Stimulated activated CD8-positive, alpha-beta memory T cell treated with anti-CD3 and anti-CD28 coated beads, Interleukin-7, amount 100 ng/mL, for 1 hour (primary cell): ENCODE measurements at places on chromosomes 5 and 9.

DNA sequence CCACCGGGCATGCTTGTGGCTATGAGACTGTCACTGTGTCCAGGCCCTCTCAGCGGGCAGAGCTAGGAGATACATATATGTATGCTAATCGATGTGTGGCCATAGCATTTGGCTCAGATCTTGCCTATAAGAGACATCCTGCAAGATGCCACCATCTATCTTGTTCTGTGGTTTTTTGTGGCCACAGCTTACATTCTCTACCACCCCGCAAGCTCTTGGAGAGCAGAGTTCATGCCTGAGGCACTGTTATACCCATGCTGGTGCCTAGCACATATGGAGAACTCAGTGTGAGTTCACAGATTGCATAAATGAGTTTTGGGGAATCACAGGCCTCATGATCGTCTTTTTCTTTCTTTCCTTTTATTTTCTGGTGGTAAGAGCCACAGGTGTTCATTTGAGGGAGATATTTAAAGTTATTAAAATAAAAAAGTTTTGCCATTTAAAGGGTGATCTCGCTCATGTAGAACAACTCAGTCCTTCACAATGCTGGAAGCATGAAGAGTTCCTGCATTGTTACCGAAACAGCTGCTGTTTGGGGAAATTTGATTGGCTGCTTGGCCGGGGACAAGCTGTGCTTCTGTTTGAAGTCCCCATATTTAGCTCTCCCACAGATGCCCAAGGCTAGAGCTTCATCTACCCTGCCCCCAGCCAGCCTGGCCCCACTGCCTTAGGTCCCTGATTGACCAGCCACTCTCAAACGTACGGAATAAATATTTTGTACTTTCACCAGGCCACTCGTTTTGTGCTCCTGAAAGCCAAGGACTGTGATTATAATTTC lies 169.2 kb upstream of the MAP1B start:
- no peak for DNase-seq

- DNase-seq, result no peak
These were observed 466.1 kb downstream of the SPATA31D1 start for GRCh38 chr9:82454509-82455190.

DNA sequence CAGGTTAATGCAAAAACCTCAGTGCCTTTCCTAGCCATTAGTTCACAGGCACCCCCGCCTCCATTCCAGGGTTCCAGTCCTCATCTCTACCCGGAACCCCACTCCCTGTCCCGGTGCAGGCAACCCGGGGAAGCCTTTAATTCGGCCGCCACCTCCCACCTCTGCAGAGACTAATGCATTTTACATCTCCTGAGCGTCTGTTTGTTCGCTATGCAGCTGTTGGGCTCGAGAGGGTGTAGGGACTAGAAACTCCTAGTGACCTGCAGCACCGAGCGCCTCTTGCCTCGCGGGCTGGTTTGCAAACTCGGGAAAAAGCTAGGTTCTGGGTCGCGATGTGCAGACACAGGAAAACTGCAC lies 3.6 kb downstream of the GDNF start:
- DNase-seq, result no peak

DNA sequence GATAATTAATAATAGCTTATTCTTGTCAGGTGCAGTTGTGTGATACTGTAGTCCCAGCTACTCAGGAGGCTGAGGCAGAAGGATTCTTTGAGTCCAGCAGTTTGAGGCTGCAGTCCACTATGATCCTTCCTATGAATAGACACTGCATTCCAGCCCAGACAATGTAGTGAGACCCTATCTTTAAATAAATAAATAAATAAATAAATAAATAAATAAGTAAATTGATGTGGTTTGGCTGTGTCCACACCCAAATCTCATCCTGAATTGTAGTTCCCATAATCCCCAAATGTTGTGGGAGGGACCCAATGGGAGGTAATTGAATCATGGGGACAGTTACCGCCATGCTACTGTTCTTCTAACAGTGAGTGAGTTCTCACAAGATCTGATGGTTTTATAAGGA lies 5.6 kb upstream of the ELL2 start:
- DNase-seq, result no peak

- no peak for DNase-seq
These were observed 12.2 kb upstream of the GPX3 start for GRCh38 chr5:151008210-151008491.

DNA sequence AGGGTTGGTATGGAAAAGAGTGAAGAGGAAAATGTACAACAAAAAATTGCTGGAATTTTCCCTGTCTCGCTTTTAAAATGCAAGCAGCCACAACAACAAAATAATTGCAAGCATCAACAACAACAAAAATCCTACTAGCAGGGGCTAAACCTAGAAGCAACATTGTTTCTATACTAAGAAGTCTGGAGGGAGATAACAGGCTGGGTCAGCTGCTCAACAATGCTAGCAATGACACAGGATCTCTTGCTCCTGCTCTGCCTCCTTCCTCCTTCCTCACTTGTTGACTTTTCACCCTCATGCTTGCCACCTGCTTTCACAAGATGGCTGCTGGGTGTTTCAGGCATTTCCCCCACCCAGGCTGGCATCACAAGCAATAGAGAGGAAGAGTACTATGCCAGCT lies 7.6 kb upstream of the AOPEP start:
- no peak for DNase-seq

DNA sequence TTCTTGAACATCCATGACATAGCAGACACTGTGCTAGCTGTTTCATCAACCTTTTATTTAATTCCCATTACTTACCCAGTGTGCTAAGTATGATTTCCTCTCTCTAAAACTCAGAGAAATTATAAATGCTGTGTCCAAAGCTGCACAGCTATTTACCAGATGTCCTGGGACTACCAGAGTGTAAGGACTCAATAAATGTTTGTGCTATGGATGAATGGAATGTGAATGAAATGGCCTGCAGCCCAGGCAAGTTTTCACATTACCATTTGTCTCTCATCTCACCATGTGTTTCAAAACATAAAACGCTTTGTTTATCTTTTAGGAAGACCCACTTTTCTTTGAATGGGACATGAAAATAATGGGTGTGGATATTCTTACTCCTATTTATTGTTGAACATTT lies 96.2 kb downstream of the ARHGEF28 start:
- DNase-seq, result no peak

- no peak for DNase-seq
These were observed 1.9 kb downstream of the MYOZ3 start for GRCh38 chr5:150662731-150663516.

DNA sequence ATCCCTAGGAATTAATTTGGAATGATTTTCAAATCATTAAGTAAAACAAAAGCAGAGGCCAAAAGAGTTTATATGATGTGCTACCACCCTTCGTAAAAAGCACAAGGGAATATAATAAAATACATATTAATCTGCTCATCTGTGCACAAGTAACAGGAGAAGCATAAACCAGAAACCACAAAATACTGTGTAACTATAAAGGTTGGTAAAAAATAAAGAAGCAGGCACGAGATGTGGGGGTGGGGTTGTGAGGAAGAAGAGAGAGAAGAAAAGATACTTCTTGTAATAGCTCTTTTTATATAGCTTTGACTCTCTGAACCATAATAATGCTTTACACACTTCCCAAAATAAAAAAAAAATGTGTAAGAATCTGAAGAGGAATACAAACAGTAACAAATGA lies 214.9 kb upstream of the EFNA5 start:
- no peak for DNase-seq

DNA sequence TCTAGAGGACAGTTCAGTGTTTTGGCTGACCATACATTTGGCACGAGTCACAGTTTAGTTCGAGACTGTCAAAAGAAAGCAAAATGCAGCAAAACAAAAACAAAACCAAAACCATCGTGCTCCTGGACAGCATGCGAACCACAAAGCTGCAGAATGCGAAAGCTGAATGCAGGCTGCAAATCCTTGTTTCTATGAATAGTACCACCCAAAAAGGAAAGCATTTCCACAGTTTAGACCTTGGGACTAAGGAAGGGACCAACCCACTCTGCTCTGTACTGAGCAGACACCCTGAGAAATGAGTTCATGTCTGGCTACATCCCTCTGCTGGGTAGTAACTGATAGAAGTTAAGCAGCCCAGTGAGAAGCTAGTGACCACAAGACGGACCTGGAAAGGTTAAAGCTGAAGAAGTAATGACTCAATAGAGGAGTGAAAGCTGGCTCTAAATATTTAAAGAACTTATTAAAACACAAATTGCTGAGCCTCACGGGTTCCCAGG lies 3.9 kb downstream of the GCNT4 start:
- DNase-seq, result no peak

DNA sequence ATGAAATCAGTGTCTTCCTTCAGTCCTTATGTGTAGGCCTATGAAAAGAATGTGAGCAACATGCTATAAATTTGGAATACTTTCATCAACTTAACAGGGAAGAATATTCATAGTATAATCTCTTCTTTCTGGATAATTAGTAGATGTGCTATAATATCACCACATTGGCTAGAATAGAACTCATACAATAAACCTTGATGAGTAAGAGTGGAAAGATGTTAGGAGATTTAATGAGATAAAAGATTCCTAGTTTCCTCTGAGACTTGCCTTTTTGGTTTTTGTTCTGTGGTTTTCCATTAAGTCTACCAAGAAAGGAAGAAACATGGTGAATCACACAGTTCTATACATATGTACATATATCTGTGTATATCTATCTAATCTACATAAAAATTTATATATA lies 301.8 kb upstream of the PRR16 start:
- no peak for DNase-seq

- DNase-seq, result no peak
These were observed 59.0 kb downstream of the LMX1B start for GRCh38 chr9:126672634-126673284.

- no peak for DNase-seq
These were observed 379.2 kb upstream of the CDH18 start for GRCh38 chr5:20367178-20367577.

DNA sequence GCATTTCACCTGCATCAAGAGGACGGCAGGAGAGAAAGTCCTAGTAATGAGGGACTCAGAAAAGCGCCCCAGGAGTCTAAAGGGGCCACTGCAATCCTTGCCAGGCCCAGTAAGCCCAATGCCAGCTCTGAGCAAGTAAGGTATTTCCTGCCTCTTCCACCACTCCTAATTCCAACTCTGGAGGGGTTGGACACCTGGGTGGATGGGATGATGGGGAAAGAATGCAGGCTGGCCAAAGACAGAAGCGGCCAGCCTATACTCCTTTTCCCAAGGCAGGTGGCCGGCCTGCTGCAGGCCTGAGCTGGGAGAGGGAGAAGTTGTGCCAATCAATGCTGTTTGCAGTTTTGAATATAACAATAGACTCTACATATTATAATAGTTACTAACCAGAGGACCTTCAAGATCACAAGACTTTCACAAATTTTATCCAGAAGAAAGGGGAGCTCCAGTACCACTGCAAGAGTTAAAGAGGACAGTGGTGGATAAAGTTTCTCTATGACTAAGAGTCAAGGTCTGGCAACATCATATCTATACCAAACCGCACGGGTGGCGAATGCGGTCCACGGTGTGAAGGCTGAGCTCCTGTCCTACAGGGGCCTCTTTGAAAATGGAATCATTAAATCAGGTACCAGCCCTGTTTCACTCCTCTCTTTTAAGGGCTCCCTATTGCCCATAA lies 115.0 kb upstream of the TBC1D2 start:
- DNase-seq, result no peak
